Motor neuron (in vitro differentiated cells): ENCODE measurements at places on chromosomes 11 and 22. TPM values are rescaled to one million over a fixed set of nuclear protein-coding genes. Genes with fewer than 3 reads are reported as not detected.

DNA sequence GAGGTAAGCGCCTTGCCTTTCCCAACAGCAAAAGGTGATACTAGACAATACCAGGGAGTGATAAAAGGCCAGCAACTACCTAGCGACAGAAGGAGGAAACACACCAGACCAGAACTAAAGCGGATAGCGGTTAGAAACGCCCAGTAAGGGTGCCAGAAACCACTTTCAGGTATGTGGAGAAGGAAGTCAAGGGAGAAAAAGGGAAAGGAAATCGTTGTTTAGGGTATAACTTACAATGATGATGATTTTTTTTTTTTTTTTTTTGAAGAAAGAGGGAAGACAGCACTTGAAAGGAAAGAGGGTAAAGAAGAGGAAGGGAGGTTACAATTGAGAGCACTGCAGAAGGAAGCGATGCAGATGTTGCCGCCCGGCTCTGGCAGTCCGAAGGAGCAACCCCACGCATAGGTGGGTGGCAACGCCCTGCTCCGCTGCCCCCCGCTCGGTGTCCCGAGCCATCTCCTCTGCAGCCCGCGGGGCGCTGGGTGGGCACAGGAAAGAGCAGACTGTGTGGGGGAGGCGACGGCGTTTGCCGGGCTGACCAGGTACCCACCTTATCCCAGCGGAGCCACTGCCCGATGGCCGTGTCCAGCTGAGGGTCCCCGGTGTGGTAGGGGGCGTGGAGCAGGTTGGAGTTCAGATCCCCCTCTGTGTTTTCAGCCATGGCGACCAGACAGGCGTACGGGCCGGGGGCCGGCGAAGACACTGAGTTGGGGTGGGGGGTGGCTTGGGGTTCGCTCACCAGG, 561 bp downstream of the PGM2L1 start:
- ATAC-seq = peak; percentile 38

DNA sequence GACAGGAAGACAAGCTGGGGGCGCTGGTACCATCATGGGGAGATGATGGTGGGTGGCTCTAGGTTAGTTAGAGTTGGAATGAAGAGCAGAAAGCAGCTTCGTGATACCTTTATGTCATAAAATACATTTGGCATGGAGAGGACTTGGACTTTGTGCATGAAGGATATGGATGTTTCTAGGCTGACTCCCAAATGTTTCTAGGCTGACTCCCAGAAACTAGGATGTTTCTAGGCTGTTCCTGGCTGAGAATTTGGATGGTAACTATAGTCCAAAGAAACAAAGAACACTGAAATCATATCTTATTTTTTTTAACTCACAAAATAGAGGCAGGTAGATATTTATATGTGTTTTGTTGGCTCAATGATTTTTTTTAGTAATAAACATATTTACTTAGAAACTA, 89.4 kb upstream of the VPREB1 start:
- no peak for ATAC-seq

DNA sequence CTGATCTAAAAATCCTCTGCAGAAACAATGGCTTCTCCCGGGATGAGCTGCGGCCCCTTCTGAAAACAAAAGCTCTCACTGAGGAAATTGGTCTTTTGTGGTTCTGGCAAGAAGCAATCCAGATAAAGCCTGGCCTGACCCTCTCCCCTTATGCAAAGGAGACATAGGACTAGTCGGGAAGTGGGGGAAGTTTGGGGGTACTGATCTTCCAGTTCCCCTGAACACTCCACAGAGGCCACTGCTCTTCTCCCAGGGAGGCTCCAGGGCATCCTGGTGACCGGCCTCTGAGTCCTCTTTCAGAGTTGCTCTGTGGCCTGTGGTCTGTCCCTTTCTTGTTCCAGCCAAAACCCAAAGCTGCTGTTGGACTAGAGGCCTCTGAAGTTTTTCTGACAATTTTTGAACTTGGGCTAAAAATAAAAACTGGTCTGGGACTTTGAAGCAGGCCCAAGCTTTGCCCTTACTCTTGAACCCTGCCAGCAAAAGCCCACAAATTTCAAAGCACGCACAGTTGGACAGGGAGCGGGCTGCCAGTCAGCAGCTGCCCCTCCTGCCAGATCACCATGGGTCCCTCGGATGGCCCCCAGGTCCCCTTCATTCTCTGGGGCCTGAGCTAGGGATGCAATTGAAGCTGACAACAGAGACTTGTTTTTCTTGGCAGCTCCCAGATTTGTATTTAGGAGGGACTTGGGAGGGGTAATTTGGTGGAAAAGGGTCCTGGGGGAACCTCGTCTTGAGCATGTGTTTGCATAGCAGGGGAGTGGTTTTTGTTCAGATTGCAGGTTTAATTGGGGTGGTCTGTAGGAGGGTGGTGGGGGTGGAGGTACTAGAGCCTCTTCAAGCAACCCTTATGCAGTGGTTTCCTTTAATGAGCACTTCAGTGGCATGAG, 381.6 kb upstream of the CADM1 start:
- peak; percentile 24 for ATAC-seq

- ATAC-seq = peak; percentile 68
Observed at GRCh38 chr11:122179961-122180834, 64.2 kb upstream of the BLID start.

DNA sequence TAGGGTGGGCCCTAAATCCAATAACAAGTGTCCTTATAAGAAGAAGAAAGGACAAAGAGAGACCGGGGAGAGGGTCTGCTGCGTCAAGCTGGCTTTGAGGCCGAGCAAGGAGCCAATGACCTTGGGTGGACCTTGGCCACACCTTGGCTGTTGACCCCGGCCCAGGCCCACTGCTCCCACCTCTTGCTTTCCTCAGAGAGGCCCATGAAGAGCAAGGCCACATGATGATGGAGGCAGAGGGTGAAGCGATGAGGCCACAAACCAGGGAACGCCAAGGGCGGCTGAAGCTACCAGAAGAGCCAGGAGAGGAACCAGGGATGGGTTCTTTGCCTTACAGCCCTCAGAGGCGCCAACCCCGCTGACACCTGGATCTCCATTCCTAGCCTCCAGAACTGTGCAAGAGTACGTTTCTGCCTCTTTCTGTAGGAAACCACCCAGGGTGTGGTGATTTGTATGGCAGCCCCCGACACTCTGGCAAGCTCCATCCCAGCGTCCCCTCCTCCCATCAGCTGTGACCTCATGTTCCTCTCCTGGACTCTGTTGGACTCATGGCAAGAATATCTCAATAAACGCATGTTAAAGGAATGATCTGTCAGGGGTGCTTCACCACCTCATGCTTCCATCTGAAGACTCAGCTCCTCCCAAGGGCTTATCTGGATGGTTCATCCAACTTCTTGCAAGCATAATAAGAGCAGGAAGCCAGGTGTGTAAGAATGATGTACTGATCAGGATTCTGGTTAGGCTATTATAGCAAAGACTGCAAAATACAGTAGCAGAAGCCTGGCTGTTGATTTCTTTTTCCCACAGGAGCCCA, 41.6 kb upstream of the LINC01488 start:
- ATAC-seq = no peak

DNA sequence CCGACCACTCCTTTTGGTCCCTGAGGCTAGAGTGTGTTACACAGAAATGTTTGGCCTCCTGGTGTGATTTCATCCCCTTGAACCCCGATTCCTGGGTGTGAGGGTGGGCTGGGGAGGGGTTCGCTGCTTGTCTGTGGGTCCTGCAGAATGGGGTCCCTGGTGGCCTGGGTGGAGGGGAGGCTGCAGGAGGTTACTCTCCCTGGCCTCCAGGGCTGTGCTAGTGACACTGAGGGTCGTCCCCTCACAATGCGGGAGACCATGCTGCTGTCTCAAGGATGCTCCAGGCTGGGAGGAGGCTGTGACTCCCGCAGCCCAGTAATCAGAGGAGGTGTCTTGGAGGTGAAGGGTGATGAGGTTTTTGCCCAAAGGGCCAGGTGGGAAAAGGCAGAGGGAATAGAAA, 17.0 kb upstream of the OMP start:
- ATAC-seq = no peak

DNA sequence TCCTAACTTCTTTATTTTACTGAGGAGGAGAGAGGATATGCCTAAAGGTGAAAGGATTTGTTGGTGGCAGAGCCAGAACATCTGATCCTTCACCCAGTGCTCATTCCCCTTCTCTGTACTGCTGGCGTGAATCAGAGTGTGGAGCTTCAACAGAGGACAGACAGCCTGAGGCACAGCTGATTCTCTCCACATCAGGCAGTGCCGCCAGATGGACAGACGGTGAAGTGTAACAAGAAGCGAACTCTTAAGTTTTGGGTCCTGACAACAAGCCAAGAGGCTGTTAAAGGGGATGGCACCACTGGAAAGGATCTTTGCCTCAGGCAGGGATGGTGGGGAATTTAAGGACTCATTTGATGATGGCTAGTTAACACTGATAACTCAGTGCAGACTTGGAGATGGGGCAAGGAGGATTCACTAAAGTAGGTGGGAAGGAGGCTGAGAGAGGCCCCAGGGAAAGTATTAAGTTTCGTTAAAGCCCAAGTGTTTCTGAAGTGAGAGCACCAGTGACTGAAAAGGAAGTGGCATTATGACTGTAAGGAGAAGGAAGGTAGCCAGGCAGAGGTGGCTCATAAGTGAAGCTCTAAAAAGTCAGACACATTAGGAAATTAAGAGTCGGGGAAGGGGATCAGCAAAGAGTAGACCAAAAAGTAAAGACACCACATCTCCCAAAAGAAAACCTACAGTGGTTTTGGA, 81.3 kb downstream of the CLPB start:
- ATAC-seq = peak; percentile 24

- ATAC-seq = peak; percentile 72
Observed at GRCh38 chr11:3841426-3842350, 929 bp upstream of the RHOG start.

The LSP1 gene
- total RNA-seq = 1.3 and 7.8 TPM in 2 replicates

GRCh38 chr22:49709464-49709863, 118.2 kb downstream of the BRD1 start:
- ATAC-seq = no peak

The OTOG gene
- total RNA-seq = 0.09 and 0.77 TPM in 2 replicates

- ATAC-seq = no peak
Observed at GRCh38 chr11:121246021-121246768, 46.4 kb upstream of the SC5D start.
